ENCODE measurements at places on chromosomes 12 and 14. TPM values are rescaled to one million over a fixed set of nuclear protein-coding genes. Genes with fewer than 3 reads are reported as not detected.

Gene CFAP73
- total RNA-seq, result not detected

Gene SSTR1
- total RNA-seq, result 0.59 TPM

Gene OASL
- total RNA-seq, result 0.27 TPM

Gene STXBP6
- 13.9 TPM for total RNA-seq

Gene SIRT4
- total RNA-seq, result 2.4 TPM

Gene RNASE2
- total RNA-seq, result 0.89 TPM
